ENCODE measurements at places on chromosomes 11 and 22. TPM values are rescaled to one million over a fixed set of nuclear protein-coding genes. Genes with fewer than 3 reads are reported as not detected.

- peak overlapping the region; percentile 99 for H3K27ac ChIP-seq
- H3K27me3 ChIP-seq = no peaks in the 10 kb centered on the region
- H3K4me1 ChIP-seq = peaks cover 48% of the 10 kb centered on the region
- peak; percentile 98 for DNase-seq
- no peaks in the 10 kb centered on the region for H3K36me3 ChIP-seq
These were observed 6.7 kb upstream of the AHNAK start for GRCh38 chr11:62553080-62553838.

DDI1 gene
- total RNA-seq = not detected

DNA sequence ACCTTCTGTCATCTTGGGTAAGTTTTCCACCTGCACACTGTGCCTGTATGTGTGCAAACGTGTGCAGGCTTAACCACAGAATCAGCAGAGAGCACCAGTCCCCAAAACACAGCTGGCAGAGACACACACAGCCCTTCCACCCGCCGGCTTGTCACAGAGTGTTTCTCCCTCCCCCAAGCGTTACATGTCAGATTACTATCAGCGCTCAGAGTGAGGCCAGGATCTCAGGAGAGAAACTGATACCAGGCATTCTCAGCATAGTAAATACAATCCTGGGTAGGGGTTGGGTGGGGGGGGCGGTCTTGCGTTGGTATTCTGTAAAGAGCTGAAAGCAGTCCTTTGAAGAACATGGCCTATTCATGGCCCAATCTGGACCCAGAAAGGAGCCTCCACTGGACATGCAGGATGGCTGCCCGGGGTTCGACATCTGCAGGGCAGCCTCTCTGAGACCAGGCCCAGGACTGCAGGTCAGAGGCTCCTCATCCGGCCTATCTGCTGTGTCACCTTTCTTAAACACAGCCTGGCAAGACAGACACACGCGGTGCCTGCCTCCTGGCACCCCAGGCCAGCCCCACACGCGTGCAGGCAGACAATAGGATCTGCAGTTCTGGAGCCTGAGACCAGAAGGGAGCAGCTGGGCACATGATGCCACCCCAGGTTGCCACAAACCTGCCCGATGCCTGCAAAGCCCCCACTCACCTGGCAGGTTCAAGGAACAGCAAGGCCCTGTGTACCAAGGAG is 1.7 kb downstream of the OSBPL5 start:
- no peaks in the 10 kb centered on the region for H3K27me3 ChIP-seq
- no peaks in the 10 kb centered on the region for H3K36me3 ChIP-seq
- no peak for DNase-seq

DNA sequence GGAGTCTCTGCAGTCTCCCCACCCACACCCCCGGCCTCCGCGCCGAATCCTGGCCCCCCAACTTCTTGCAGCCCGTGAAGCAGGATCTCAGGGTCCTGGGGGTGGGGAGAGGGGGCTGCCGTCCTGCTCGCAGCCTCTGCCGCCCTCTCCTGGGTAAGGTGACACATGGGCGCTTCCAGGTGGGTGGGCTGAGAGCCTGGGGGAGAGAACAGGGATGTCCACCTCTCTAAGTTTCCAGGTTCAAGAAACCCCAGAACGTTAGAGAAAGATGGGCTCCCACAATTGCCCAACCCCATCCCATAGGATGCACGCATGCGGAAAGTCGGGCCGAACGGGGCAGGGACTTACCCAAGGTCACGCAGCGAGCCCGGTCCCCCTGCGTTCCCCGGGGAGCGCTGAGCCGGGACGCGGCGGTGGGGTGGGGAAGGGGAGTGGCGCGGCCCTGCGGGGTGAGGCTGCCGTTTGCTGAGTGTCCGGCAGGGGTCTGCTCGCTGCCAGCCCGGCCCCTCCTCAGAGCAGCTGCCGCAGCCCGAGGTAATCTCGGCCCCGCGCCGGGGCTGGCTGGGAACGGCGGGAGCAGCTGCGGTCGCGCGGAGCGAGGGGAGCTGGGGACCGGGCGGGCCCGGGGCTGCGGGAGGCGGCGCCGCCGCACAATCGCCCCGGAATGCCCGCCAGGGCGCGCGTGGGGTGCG is 705 bp upstream of the CAPN1 start:
- peaks cover 5% of the 10 kb centered on the region for H3K4me1 ChIP-seq
- no peaks in the 10 kb centered on the region for H3K27me3 ChIP-seq

- no peak for DNase-seq
- H3K27ac ChIP-seq = no peak overlapping the region
- no peaks in the 10 kb centered on the region for H3K36me3 ChIP-seq
- no peaks in the 10 kb centered on the region for H3K27me3 ChIP-seq
- no peak overlapping the region for H3K4me3 ChIP-seq
These were observed 31.3 kb downstream of the LRRC74B start for GRCh38 chr22:21076912-21077625.

- no peak for DNase-seq
- H3K27ac ChIP-seq = no peak overlapping the region
- no peaks in the 10 kb centered on the region for H3K27me3 ChIP-seq
- no peaks in the 10 kb centered on the region for H3K4me1 ChIP-seq
- no peak overlapping the region for H3K4me3 ChIP-seq
- no peaks in the 10 kb centered on the region for H3K36me3 ChIP-seq
These were observed 41.8 kb downstream of the GNB1L start for GRCh38 chr22:19812910-19813309.

- no peak for DNase-seq
- no peak overlapping the region for H3K4me3 ChIP-seq
- no peaks in the 10 kb centered on the region for H3K27me3 ChIP-seq
- no peak overlapping the region for H3K27ac ChIP-seq
These were observed 14.0 kb upstream of the SLC43A3 start for GRCh38 chr11:57440744-57441414.

DNA sequence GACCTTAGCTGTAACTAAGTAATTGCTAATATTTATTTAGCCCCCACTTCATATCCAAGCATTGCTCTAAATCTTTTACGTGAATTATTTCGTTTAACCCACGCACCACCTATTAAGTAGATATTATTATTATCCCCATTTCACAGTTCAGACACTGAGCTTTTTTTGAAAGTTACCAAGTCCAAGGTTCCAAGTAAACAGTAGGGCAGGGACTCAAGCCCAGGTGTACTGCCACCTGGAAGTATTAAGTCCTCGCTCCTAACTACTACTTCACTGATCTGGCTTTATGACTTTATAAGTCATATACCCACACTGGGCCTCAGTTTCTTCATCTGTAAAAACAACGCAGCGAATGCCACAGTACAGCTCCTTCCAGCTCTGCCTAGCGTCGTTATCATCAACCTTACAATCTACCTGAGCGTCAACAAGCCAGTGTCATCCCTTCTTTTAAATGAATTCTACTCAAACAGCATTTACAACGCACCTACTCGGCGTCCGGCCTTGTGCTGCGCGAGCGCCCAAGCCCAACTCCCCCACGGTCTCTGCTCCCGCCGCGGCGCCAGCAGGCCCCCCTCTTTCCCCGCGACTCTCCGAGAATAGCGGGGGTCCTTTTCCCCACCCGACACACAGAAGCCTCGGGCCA is 624 bp downstream of the TMEM41B start:
- peak overlapping the region; percentile 66 for H3K27ac ChIP-seq
- no peaks in the 10 kb centered on the region for H3K27me3 ChIP-seq
- H3K4me1 ChIP-seq = peaks cover 6% of the 10 kb centered on the region

GLYATL1B gene
- not detected for total RNA-seq

SCGB1A1 gene
- total RNA-seq = not detected

DNA sequence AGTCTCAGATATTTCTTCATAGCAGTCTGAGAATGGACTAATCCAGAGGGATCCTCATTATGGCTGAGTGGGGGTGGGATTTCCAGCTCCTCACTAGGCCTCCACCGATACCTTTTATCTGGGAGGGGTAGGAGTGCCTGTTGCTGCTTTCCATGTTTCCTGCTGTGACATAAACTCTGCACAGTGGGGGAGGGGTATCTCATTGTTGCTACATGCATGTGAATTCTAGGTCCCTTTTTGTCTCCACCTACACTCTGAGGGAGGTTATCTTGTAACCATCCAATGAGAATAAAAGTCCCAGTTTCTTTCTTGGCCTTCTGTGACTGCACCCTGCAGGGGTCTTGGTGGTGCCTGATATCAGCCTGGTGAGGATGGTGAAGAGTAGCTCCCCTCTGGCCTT is 60.5 kb downstream of the ADAMTS15 start:
- no peaks in the 10 kb centered on the region for H3K27me3 ChIP-seq
- H3K36me3 ChIP-seq = no peaks in the 10 kb centered on the region
- peaks cover 2% of the 10 kb centered on the region for H3K4me1 ChIP-seq
- DNase-seq = no peak
- no peak overlapping the region for H3K27ac ChIP-seq
- no peak overlapping the region for H3K4me3 ChIP-seq

VSIG10L2 gene
- total RNA-seq = not detected

GRCh38 chr11:118084247-118084646 is 2.5 kb downstream of the SMIM35 start:
- H3K4me1 ChIP-seq = no peaks in the 10 kb centered on the region
- no peaks in the 10 kb centered on the region for H3K36me3 ChIP-seq
- no peaks in the 10 kb centered on the region for H3K27me3 ChIP-seq
- no peak for DNase-seq

SOX6 gene
- total RNA-seq = 1.8 TPM

GRCh38 chr11:19905280-19905853 is 192.7 kb downstream of the NAV2 start:
- no peaks in the 10 kb centered on the region for H3K27me3 ChIP-seq
- peaks cover 3% of the 10 kb centered on the region for H3K36me3 ChIP-seq
- no peak overlapping the region for H3K4me3 ChIP-seq
- no peaks in the 10 kb centered on the region for H3K4me1 ChIP-seq
- H3K27ac ChIP-seq = no peak overlapping the region

FLRT1 gene
- total RNA-seq = 0.17 TPM

GRCh38 chr11:496834-497564 is 10.0 kb downstream of the RNH1 start:
- no peak overlapping the region for H3K27ac ChIP-seq
- H3K4me1 ChIP-seq = no peaks in the 10 kb centered on the region
- H3K27me3 ChIP-seq = no peaks in the 10 kb centered on the region
- H3K4me3 ChIP-seq = no peak overlapping the region
- DNase-seq = no peak

DNA sequence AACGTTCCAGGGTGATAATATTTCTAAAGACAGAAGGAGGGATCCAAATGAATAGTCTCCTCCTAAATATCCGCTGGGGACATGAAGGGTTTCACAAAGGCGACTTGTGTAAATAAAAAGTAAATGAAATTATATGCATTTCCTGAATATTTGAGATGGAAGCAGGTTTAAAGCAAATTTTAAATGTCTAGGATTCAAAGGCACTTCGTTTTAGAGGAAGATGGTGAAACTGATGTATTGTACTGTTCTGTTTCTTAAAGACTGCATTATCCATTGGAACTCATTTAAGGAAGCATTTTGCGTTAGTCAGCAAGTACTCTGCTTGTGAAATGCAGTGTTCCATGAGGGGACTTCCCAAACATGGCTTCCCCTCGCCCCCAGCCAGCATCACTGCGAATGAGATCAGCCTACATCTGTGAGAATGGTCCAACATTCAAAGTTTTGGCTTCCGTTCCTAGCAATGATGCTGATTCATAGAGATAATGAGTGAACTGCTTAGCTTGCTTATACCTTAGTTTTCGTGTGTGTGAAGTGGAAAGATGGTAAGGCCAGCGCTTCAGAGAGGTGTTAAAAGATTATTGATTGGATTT is 1.5 kb downstream of the RAB39A start:
- H3K27ac ChIP-seq = no peak overlapping the region
- H3K4me3 ChIP-seq = no peak overlapping the region
- peak; percentile 12 for DNase-seq
- no peaks in the 10 kb centered on the region for H3K36me3 ChIP-seq

- no peak overlapping the region for H3K27ac ChIP-seq
- DNase-seq = no peak
- no peaks in the 10 kb centered on the region for H3K27me3 ChIP-seq
- H3K4me3 ChIP-seq = no peak overlapping the region
- H3K36me3 ChIP-seq = no peaks in the 10 kb centered on the region
- no peaks in the 10 kb centered on the region for H3K4me1 ChIP-seq
These were observed 109.2 kb downstream of the IGLL1 start for GRCh38 chr22:23470811-23471389.

GRCh38 chr11:41954034-41954433 is 494.6 kb upstream of the LRRC4C start:
- H3K27me3 ChIP-seq = no peaks in the 10 kb centered on the region
- no peaks in the 10 kb centered on the region for H3K36me3 ChIP-seq
- DNase-seq = peak; percentile 96

- H3K4me3 ChIP-seq = no peak overlapping the region
- no peak for DNase-seq
- H3K36me3 ChIP-seq = no peaks in the 10 kb centered on the region
These were observed 3.9 kb upstream of the NEFH start for GRCh38 chr22:29476116-29476515.

DNA sequence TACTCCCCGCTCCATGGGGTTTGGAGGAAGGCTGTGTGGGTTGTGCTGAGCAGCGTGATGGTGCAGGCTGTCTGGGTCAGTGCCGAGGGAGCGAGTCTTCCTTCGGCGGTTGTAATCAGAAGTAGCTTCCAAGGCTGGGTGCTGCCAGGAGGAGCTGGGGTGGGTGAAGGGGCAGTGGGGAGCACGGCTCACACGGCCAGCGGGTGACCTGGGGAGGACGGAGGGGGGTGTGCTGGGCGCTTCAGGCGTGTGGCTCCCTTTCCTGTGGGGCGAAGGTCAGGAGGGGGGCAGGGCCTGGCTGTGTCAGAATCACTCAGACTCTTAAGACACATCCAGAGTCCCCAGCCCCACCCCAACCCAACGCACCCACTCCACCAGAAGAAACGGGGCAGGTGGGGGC is 60.2 kb downstream of the LRP5 start:
- DNase-seq = no peak
- H3K36me3 ChIP-seq = no peaks in the 10 kb centered on the region
- H3K27me3 ChIP-seq = no peaks in the 10 kb centered on the region

DNA sequence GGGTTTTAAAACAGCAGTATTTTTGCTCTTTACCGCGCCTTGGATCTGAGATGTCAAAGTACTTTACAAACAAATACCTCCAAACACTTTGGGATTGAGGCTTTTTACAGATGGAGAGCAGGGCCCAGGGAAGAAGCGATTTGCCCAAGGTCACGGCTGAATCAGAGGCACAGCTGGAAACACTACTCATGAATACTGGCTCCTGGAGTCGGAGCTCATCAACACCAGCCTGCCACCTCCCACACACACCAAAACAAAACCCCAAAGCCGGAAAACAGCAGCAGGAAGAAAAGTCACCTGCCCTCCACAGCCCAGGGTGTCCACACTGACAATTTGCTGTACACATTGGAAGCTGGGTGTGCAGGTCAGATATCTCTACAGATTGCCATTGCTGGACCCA is 339.4 kb downstream of the CADM1 start:
- H3K27me3 ChIP-seq = no peaks in the 10 kb centered on the region
- no peaks in the 10 kb centered on the region for H3K36me3 ChIP-seq
- no peak overlapping the region for H3K4me3 ChIP-seq
- H3K27ac ChIP-seq = no peak overlapping the region
- DNase-seq = no peak

- DNase-seq = no peak
- H3K36me3 ChIP-seq = no peaks in the 10 kb centered on the region
- H3K4me3 ChIP-seq = no peak overlapping the region
- H3K27ac ChIP-seq = no peak overlapping the region
These were observed 4.4 kb downstream of the NAALADL1 start for GRCh38 chr11:65053827-65054508.

RASL10A gene
- not detected for total RNA-seq

GRCh38 chr22:38431266-38432010 is 23.6 kb downstream of the KCNJ4 start:
- H3K36me3 ChIP-seq = no peaks in the 10 kb centered on the region
- H3K4me1 ChIP-seq = no peaks in the 10 kb centered on the region
- H3K27ac ChIP-seq = no peak overlapping the region
- no peak for DNase-seq
